ENCODE measurements at places on chromosomes 12 and 14. TPM values are rescaled to one million over a fixed set of nuclear protein-coding genes. Genes with fewer than 3 reads are reported as not detected.

ARMH4 gene
- 5.2 TPM for total RNA-seq

DNA sequence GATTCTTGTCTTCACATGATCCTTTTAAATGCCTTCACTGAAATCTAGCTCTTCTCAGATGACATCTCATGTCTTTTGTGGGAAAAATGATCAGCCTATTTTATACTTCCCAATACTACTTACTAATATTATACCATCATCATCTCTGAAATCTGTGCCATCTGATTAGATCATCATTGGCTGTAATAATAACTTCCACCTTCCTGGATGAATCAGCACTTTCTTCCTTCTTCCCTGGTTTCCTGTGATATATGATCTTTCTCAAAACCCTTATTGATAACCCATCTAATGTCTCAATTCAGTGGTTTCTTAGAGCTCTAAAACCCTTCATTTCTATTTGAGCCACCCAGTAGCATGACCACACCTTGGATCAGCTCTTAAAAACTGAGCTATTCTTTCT lies 30.9 kb downstream of the GPR137C start:
- no peak for DNase-seq

GALNT8 gene
- 2.0 TPM for total RNA-seq

PRIMA1 gene
- 6.1 TPM for total RNA-seq

GRCh38 chr14:21185491-21185890 lies 29.6 kb upstream of the OR5AU1 start:
- DNase-seq, result no peak

GRCh38 chr14:36056845-36057244 lies 119.7 kb downstream of the PTCSC3 start:
- no peak for DNase-seq

Measured in vagina (tissue), 2 donors.